ENCODE measurements at places on chromosomes 11 and 22.

DNA sequence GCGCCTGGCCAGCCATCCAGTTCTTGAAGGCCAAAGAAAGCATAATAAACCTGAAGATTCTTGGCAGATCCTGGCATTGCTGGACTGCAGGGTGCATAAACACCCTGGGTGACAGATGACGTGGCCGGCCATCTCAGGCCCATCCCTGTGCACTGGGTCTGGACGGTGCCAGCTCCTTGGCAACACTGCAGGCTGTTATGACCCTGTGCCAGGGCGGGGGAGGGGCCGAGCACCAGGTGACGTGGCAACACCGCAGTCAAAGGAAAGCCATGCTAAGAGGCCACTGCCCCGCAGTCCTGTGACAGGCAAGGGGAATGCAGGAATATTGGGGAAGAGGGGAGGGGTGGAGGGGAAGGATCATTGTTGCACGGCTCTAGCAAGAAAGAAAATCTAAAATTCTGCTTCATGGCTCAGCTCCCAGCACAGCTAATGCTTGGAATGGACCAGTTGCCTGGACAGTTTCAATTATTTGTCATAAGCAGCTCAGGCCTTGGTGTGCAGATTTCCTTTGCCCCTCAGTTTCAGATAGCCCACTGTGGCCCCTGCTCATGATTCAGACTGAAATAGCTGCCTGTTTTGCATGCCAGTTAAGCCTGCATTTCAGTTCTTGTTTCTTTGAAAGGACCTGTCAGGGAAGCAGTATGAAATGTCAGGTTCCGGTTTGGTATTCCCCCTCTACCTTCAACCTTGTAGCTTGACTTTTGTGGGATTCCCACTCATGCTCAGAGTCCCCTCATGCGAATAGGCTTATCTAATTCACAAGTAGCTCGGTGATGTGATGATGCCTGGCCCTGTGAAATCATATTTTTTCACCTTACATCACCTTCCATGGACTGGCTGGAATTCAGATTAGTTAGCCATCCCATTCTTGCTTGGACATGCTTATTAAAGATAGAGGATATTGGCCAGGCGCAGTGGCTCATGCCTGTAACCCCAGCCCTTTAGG, 29.7 kb upstream of the DDX6 start:
- no peak for DNase-seq

DNA sequence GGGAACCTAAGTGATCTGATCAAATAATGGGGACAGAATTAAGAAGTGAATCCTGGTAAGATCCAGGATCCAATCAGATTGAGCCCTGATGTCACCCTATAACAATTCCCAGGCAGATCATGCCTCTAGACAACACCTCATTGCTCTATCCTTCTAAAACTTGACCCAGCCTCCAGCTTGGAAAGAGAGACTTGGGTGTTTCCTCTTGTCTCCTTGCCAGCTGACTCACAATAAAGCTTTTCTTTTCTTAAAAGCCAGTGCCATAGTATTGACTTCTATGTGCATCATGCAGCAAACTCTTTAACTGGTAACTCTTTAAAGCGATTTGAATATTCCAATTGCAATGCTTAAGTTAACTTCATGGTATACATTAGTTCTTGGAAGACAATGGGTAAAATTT, 109.6 kb upstream of the CHORDC1 start:
- DNase-seq: no peak

- DNase-seq: no peak
Measured at GRCh38 chr11:46944356-46945075, 8.0 kb downstream of the CSTPP1 start.

- DNase-seq: no peak
Measured at GRCh38 chr11:65917434-65918210, 1.2 kb downstream of the C11orf68 start.

GRCh38 chr11:12241971-12242672, 131.7 kb downstream of the MICAL2 start:
- no peak for DNase-seq

DNA sequence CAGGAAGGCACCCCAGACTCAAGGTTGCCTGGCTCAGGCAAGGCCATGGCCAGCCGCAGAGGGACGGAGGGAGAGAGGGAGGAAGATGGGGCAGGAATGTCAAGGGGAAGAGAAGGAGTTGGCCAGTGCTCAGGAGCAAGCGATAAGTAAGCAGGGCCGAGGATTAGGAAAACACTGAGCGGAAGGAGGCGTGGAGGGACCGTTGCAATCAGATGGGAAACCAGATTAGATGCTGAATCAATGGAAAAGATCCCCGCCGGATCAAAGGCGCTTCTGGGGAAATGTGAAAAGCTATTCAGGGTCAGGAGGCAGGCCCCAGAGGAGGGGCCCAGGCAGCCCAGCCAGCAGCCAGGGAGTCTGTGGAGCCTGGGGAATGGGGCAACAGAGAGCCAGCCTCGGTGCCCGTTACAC, 26.6 kb upstream of the MYEOV start:
- DNase-seq: no peak

GRCh38 chr11:66126064-66126463, 56.0 kb downstream of the PACS1 start:
- DNase-seq: no peak

GRCh38 chr11:66849501-66850234, 6.4 kb downstream of the RCE1 start:
- no peak for DNase-seq

DNA sequence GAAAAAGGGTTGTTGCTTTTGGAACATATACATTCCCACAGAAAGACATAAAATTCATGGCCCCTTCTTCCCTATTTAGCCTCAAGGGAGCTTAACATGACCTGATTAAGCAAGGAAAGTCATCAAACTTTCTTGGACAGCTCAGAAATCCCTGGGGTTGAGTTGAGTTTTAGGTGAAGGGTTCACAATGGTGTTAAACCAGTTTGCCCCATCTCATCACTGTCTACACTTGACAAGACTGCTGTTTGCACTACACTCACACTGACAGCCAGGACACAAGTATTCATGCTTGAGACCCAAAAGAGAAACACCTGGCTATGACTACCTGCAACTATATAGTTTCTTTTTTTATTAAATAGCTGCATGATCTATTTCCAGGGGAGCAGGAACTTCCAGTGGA, 209.8 kb upstream of the TMEM45B start:
- DNase-seq: no peak

GRCh38 chr22:49073873-49074417, 753.7 kb downstream of the BRD1 start:
- DNase-seq: no peak

- no peak for DNase-seq
Measured at GRCh38 chr11:115317277-115318185, 186.7 kb downstream of the CADM1 start.

GRCh38 chr11:12723421-12724300, 49.4 kb downstream of the TEAD1 start:
- DNase-seq: no peak

GRCh38 chr22:18156878-18157713, 7.1 kb downstream of the USP18 start:
- no peak for DNase-seq

DNA sequence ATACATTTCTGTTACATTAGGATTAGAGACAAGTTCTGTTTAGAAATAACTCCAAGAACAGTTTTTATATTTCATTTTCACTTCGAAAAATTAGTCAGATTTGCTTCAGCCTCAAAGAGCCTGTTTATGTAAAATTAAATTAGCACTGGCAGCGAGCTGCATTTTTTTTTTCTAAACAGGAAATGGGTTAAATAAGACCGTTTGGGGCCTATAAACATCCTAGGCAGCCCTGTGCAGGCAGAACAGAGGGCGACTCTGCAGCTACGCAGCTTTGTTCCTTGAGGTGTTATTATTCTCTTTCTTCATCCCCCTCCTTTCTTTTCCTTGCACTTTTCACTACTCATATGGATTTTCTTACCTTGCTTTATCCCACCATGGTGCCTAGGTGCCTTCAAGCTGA, 48.7 kb downstream of the CWC15 start:
- no peak for DNase-seq

GRCh38 chr11:45560913-45561281, 104.5 kb downstream of the CHST1 start:
- no peak for DNase-seq

GRCh38 chr22:37843741-37844089, 419 bp downstream of the ANKRD54 start:
- peak; percentile 45 for DNase-seq

DNA sequence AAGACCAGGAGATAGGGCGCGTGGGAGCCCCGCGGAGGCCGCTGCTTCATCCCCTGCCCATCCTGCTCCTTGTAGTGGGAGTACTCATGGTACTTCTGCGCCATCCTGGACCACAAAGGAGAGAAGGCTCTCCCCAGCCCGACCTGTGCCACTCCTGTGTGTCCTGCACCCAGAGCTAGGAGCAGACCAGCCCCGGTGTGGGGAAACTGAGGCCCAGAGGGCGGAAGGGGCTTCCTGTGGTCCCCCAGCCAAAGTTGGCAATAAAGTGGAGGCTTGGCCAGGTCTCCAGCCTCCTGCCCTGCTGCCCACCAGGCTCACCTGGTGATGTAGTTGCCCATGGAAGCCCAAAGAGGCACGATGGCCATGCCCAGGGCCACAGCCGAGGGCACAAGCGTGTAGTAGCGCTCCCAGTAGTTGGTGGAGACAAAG, 4.7 kb downstream of the UNC93B1 start:
- no peak for DNase-seq

GRCh38 chr11:78080084-78080817, 589 bp upstream of the NDUFC2 start:
- DNase-seq: no peak

DNA sequence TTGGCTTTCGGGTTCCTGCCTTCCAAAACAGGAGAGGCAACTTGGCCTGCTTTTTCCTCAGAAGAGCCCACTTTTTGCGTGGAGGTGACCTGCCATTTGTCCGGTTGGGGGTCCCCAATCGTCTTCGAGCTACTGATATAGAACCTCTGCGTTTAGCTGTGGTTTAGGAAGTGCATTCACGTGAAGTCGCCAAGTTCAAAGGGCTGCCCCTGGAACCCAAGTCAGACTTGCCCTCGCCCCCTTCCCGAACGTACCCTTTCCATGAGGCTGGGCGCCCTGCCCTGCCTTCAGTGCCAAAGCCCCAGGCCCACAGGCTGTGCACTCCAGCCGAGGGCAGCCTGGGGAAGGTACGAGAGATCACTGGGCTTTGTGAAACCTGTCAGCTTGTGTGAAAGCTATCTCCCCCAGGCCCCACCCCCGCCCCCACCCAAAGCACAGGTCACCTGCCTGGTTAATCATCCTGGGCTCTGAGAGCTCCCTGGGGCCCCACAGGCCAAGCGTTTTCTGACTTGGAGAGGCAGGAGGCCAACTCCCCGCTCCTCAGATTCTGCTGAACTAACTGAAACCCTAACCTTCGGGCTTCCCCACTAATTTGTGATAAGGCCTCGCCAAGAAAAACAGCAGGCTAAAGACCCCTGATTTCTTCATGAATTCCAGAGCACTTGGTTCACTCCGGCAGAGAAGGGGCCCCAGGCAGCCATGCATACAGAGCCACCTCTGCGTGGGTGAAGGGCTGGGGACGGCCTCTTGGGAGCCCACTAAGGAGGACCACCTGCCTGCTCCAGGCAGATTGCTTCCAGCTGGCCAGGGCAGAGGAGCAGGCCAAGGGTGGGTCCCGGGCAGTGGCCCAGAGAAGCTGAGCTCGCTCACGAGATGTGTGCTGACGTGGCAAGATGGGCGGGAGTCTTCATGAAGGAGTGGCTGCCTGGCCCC, 25.8 kb upstream of the KCNQ1OT1 start:
- DNase-seq: no peak

DNA sequence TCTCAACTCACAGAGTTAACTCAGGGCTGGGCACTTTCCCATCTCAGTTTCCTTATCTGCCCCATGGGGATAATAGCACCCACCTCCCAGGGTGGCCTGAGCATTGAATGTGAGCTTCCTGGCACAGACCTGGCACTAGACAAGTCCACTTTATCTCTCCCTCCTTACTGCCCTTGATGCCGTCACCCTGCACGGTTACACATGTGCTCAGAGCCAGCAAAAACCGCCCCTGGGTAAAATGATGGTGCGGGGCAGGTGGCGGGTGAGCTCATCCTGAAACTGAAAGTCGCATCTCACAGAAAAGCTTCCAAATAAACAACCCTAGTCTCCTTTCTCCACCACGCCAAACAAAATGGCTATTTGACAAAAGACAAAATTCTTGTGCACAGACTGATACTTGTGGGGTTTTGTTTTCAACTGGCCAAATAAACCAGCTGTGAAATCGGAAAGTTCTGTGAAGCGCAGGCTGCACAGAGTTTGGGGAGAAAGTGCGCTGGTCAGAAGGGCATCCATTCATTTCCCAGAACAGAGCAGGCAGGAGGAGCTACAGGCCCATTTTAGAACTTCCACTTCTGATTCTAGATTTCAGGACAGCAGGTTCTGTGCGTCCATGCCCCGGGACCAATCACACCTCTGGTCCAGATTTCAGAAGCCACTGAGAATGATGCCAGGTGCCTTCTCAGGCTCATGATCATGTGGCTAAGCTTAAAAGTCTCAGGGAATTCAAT, 138.1 kb downstream of the SHANK2 start:
- DNase-seq: no peak

GRCh38 chr22:31271485-31271884, 20.8 kb downstream of the PIK3IP1 start:
- DNase-seq: no peak

DNA sequence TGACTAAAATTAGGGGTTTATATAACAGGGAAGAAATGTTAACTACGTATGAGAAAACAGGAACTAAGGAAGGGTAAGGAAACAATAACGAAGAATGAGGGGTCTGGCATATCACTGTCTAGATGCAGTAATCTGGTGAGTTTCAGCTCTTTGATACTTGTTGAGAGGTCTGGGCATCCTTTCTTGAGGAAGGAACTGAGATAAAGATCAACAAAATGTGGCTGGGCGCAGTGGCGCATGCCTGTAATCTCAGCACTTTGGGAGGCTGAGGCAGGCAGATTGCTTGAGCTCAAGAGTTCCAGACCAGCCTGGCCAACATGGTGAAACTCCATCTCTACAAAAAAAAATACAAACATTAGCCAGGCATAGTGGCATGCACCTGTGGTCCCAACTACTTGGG, 2.7 kb downstream of the DCDC1 start:
- no peak for DNase-seq

GRCh38 chr22:31056986-31057599, 24.0 kb upstream of the SMTN start:
- DNase-seq: no peak

GRCh38 chr11:65654375-65655349, 8.1 kb downstream of the RELA start:
- no peak for DNase-seq

GRCh38 chr11:59207988-59208451, 4.7 kb downstream of the MPEG1 start:
- peak; percentile 24 for DNase-seq

DNA sequence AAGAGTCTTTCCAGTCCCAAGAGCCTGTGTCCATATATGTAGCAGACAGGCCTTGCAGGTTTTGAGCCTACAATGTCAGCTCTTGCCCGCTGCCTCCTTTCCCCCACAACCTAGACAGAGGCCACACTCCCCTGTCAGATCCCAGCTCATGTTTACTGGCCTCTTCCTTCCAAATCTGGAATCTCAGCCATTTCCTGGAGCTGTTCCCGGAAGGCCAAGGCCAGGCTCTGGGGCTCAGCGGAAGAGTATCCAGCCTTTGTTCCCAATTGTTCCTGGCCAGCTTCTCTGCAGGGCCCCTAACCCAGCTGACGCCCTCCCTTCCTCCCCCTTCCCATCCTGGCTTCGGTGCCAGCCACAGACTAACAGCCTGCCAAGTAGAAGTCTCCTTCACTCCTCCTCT, 1.0 kb upstream of the ROBO4 start:
- no peak for DNase-seq
